ENCODE measurements at places on chromosomes 1 and 21. TPM values are rescaled to one million over a fixed set of nuclear protein-coding genes. Genes with fewer than 3 reads are reported as not detected.

Gene GCLM
- total RNA-seq = 79.4 TPM

Gene LCE3E
- 0.12 TPM for total RNA-seq

Gene TNFSF4
- 0.07 TPM for total RNA-seq

Gene UBL4B
- total RNA-seq = not detected

Gene OR2L5
- not detected for total RNA-seq

Gene C1QB
- not detected for total RNA-seq

Gene AUNIP
- 8.3 TPM for total RNA-seq

Gene ANKRD45
- 0.15 TPM for total RNA-seq

Gene ITLN2
- 0.70 TPM for total RNA-seq

Gene ERG
- 0.06 TPM for total RNA-seq

Gene TMEM201
- total RNA-seq = 13.7 TPM

Gene CAPN2
- total RNA-seq = 481 TPM

Gene AZIN2
- 0.86 TPM for total RNA-seq

Gene PLA2G5
- total RNA-seq = not detected

Gene PRAMEF6
- not detected for total RNA-seq

Gene TCP10L
- total RNA-seq = 0.80 TPM

Gene MX2
- total RNA-seq = 0.03 TPM

Data from A549 treated with AZD2906 at 1 μM for 4 hours (cell line).